ENCODE measurements at places on chromosomes 1 and 21.
A peak's percentile ranks its signal among the peaks of the same experiment; 100 is the strongest.

GRCh38 chr1:230548997-230549396 is 93.3 kb upstream of the COG2 start:
- DNase-seq = no peak

GRCh38 chr1:47659146-47659545 is 221.3 kb downstream of the FOXD2 start:
- no peak for DNase-seq

- no peak for DNase-seq
Observed at GRCh38 chr1:67580691-67581403, 104.2 kb upstream of the GADD45A start.

- no peak for DNase-seq
Observed at GRCh38 chr1:10561955-10562354, 87.2 kb downstream of the PEX14 start.

- no peak for DNase-seq
Observed at GRCh38 chr21:35635261-35635660, 425.1 kb downstream of the SETD4 start.

DNA sequence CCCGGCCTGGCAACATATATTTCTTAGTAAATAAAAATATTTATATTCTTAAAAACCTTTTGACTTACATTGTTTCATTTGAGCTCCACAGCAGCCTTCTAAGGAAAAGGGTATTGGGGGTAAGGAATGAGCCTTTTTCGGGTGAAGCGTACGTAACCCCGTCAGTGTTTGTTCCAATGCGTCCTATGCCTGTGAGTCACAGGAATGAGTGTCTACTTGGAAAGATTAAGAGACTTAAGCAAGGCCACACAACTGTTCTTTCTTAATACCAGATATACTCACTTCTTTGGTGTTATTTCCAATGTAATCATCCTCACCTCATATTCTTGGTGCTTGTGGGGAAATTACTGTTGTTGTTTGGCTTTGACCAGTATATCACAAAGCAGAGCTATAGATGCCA is 22.7 kb downstream of the WDTC1 start:
- DNase-seq = no peak

- no peak for DNase-seq
Observed at GRCh38 chr1:50605186-50605875, 182.1 kb upstream of the DMRTA2 start.

DNA sequence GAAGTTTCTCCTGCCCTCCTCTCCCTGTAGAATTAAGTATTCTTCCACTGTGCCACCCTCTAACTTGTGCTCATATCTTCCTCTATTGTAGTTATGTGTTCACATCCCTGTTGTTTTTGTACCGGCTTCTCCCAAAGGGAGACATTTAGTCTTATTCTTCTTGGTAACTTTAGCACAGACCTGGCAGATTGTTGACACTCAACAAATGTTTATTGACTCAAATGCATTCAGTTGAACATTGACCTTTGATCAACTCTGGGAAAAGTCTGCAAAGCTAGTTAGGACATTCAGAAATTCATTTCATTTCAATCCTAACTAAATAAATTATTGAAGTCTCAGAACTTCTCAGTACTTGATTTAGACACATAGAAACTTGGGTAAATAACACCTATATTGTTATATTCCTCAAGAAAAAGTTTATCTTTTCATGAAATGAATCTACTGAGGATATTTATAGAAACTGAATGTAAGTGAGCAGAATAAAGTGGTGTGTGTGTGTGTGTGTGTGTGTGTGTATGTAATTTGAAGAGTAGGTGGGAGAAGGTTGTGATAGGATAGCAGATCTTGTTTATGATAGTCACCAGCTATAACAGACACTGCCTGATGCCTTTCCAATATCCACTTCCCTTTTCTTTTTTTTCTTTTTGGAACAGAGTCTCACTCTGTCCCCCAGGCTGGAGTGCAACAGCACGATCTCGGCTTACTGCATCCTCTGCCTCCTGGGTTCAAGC is 872.4 kb upstream of the CXADR start:
- DNase-seq = no peak

DNA sequence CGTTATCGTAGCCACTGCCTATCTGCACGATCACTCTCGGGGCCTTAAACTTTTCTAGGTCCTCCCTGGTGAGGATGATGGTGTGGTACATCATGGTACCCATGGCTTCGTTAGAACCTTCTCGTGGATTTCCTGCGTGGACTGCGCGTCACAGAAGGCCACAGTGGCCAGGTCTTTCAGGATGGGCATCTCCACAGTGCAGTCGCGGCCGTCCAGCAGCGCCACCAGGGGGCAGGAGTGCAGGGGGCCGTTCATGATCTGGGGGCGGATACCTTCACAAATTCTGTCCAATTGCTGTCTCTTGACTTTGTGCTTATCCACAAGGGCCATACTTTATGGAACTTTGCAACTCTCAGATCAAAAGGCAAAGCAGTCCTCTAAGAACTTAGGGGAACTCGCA is 69.6 kb downstream of the WLS start:
- no peak for DNase-seq

DNA sequence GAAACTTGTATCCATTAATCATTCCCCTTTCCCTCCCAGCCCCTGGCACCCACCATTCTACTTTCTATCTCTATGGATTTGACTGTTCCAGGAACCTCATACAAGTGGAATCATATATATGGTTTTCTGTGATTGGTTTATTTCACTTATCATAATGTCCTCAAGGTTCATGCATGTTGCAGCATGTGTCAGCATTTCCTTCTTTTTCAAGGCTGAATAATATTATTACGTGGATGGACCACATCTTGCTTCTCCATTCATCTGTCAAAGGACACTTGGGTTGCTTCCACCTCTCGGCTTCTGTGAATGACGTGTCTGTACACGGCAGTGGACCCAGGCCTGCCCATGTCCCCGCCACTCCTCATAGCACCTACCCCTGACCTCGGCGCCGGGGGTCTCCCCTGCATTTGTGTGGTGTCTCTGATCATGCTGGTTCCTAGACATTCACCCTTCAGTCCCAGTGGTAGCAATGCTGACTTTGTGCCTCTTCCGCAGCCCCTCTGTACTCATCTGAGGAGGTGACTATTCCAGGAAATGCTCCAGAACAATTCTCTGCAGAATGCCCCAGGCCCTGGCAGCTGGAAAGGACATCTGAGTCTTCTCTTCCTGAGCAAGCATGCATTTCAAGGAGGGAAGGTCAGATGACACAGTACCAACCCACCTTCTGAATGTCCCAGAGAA is 136.9 kb downstream of the PSMG1 start:
- DNase-seq = no peak

- DNase-seq = no peak
Observed at GRCh38 chr1:50717327-50717726, 242.7 kb downstream of the FAF1 start.

- DNase-seq = no peak
Observed at GRCh38 chr1:65011983-65012382, 45.6 kb upstream of the JAK1 start.

- no peak for DNase-seq
Observed at GRCh38 chr1:209132736-209133467, 450.6 kb upstream of the CAMK1G start.

DNA sequence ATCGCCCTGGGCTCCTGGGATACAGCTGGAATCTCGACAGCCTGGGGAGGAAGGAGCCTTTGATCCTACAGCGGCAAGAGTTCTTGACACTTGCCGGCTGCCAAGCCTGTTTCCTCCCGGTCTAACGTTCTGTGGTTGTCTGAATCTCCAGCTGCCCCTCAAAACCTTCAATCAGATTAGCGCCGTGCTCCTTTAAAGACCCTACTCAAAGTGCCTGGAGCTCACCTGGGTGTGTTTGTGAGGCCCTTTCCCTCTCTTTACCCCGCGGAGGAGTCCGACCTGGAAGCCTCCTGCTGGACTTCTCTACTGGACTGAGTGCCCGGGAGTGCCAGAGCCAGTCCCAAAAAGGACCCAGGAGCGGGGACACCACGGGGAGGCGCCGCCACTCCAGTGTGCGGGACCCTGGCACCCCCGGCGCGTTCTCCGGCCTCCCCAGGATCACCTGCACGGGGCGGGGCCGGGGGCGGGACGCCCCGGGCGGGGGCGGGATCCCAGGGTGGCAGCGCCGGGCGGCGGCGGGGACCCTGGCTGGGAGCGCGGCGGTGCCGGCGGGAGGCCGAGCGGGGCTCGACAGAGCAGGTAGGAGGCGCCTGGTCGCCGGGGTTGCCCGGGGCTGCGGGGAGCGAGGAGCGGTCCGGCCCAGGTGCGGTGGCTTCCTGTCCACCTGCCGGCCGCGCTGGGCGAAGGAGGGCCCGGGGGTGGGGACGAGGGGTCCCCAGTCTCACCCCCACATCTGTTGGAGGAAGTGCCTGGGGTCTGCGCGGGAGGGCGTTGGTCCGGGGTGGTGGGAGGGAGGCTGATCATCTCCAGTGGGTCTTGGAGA is at the start of gene NCMAP:
Gene NCMAP (plus strand): TSS at position 497 of the 823 bp plus-strand sequence. CDS start 39,344 bp downstream, outside the sequence.
- peak; percentile 33 for DNase-seq

DNA sequence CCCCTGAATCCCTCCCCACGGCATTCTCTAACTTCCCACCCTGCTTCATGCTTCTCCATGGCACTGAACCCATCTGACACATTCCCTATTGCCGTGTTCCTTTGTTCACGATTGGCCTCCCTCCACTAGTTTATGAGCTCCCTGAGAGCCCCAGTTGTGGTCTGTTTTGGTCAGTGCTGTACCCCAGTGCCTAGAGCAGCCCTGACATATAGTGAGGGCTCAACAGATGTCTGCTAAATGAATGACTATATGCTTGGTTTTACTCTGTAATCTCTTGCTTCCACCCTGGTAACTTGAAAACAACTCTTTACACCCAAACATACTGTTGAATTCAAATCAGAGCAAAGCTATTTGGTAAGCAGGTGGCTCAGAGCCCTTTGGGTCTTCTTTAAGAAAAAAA is 171.1 kb upstream of the EDN2 start:
- no peak for DNase-seq

DNA sequence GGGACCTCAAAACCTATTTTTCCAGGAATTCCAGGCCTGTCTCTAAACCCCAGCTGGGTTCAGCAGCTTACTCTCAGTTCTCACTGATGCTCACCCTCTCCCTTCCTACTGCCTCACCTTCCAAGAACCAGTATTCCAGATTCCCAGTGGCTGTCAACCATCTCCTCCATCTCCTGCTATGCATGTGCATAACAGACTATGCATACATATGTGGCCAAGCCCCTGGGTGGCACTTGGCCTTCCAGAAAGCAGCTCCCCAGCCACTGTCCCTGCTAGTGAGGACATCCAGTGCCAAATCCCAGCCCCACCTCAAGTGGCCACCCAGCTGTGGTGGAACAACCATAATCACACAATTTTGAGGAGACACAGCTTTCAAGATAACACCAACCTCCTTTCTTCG is 475.7 kb upstream of the PKN2 start:
- no peak for DNase-seq
